ENCODE measurements at places on chromosomes 7 and 10.

- no peaks in the 10 kb centered on the region for H3K27me3 ChIP-seq
- H3K36me3 ChIP-seq = no peaks in the 10 kb centered on the region
- DNase-seq = peak; percentile 55
- H3K4me3 ChIP-seq = no peak overlapping the region
- H3K4me1 ChIP-seq = no peaks in the 10 kb centered on the region
- no peak overlapping the region for H3K27ac ChIP-seq
These were observed 572 bp upstream of the BHLHA15 start for GRCh38 chr7:98210513-98211220.

DNA sequence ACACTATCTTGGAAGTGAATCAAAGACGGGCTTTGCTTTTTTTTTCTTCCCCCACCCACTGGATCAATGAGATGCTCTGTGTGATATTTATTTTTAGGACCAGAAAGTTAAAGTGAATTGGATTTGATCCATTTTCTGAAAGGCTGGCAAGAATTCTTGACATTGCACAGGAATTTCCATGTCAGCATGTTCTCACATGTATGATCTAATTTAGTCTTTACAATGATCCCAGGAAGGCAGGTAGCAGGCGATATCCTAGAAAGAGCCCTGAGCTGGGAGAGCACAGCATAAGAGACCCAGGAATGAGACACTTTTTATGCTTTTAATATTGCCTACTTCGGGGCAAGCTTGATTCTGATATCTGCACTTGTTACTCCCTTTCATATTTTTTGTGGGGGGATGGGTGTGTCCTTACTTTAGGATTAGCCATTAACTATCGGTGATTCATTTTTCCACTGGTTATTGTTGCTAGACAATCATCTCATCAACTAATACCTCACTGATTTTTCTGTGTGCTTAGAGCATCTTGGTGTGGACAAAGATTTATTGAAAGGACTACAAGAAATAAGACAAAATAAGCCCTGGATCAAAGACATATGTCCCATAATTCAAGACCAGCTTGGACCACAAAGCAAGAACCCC is 58.1 kb downstream of the NRP1 start:
- H3K36me3 ChIP-seq = no peaks in the 10 kb centered on the region
- no peaks in the 10 kb centered on the region for H3K27me3 ChIP-seq
- no peak overlapping the region for H3K4me3 ChIP-seq
- H3K4me1 ChIP-seq = peaks cover 5% of the 10 kb centered on the region
- no peak for DNase-seq

GRCh38 chr7:1729773-1730172 is 59.7 kb downstream of the ELFN1 start:
- H3K36me3 ChIP-seq = no peaks in the 10 kb centered on the region
- H3K4me1 ChIP-seq = no peaks in the 10 kb centered on the region
- no peak for DNase-seq
- no peak overlapping the region for H3K27ac ChIP-seq
- no peaks in the 10 kb centered on the region for H3K27me3 ChIP-seq

DNA sequence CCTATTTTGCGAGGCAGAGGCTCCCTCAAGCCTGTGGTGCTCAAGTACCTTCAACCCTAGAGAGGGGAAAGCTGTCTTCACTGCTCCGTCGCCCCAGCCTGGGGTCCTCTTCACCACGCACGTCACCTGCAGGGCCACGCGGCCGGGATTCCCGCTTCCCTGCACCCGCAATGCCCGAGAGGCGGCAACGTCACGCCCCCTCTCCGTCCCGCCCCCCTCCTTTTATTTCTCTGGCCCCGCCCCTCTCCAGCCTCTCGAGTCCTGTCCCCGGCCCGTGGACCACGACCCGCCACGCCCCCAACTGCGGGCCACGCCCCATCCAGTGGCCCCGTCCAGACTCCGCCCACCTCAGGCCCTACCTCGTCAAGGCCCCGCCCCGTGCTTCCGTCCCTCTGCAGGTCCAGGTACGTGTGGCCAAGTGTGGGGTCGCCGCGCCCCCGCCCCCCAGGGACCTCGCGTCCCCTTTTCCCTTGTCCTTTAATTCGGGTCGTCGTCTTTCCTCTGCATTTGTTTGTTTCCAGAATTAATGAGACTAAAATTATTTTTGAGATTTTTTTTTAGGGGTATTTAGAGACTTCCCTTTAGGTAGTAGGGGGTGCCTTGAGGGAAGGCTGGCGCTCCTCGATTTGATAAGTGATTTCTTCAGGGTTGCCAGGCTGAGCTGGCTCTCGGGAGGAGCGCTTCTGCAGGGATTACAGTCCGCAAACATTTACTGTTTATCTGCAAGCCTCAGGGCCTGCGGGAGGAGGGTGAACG is 69.8 kb upstream of the BAIAP2L1 start:
- no peak overlapping the region for H3K27ac ChIP-seq
- DNase-seq = peak; percentile 86
- H3K4me1 ChIP-seq = no peaks in the 10 kb centered on the region
- no peaks in the 10 kb centered on the region for H3K27me3 ChIP-seq
- H3K4me3 ChIP-seq = no peak overlapping the region

GRCh38 chr7:122219253-122219865 is 75.3 kb upstream of the AASS start:
- DNase-seq = no peak
- H3K27me3 ChIP-seq = no peaks in the 10 kb centered on the region
- no peaks in the 10 kb centered on the region for H3K36me3 ChIP-seq
- H3K4me1 ChIP-seq = no peaks in the 10 kb centered on the region
- no peak overlapping the region for H3K27ac ChIP-seq
- H3K4me3 ChIP-seq = no peak overlapping the region

DNA sequence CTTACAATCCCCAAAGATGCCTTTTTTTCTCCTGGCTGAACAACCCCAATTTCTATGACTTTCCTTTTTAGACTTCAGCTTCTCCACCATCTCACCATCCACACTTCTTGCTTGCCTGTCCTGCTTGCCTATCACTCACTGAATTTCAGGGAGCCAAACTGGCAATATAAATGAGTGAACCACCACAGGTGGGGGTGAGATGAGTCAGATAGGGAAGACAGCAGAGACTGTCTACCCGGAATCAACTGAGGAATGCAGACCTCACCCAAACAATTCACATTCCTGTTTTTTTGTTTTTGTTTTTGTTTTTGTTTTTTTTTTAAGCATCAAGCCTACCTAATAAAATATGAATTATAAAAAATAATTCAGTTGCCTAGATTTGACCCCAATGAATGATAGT is 273.8 kb downstream of the NRG3 start:
- H3K4me1 ChIP-seq = no peaks in the 10 kb centered on the region
- DNase-seq = peak; percentile 76
- H3K27me3 ChIP-seq = no peaks in the 10 kb centered on the region
- H3K36me3 ChIP-seq = no peaks in the 10 kb centered on the region
- no peak overlapping the region for H3K4me3 ChIP-seq

- peaks cover 5% of the 10 kb centered on the region for H3K4me1 ChIP-seq
- DNase-seq = no peak
- no peak overlapping the region for H3K4me3 ChIP-seq
- H3K27ac ChIP-seq = no peak overlapping the region
These were observed 68.1 kb downstream of the ST7 start for GRCh38 chr7:117021366-117021765.

DNA sequence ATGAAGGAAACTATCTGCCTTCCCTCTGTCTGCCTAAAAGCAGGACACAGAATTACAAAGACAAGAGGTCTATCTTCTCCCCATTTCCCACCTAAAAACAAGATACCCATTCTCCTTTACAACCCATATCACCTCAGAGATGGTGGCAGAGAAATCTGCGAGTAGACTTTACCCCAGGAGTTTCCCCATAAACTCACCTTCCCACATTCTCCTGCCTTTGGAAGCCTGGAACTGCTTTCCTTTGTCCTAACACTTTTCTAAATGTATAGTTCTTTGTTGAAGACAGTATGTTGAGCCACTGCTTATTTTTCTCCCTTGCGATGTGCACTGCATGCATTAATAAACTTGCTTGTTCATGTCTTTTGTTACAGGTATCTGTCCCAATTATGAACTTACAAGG is 8.0 kb downstream of the SHTN1 start:
- no peak for DNase-seq
- no peaks in the 10 kb centered on the region for H3K36me3 ChIP-seq

DNA sequence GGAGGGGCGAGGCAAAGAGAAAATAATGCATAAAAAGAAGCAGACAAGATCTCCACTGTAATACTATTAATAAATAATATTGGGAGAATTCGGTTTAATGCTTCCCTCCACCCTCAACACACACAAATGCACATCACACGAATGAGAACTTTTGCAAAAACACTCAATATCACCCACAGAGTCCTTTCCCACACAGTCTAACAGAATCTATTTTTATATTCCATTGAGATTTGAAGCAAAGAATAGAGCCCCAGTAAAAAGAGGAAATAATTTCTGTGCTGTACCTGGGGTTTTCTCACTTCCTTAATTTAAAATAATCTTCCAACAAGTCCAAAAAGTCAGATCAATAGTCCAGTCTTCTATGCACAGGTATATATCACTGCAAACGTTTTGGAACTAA is 17.0 kb downstream of the PIK3AP1 start:
- no peak for DNase-seq
- H3K4me3 ChIP-seq = no peak overlapping the region
- H3K36me3 ChIP-seq = no peaks in the 10 kb centered on the region
- H3K27me3 ChIP-seq = no peaks in the 10 kb centered on the region
- no peak overlapping the region for H3K27ac ChIP-seq

GRCh38 chr10:21694631-21695030 is 160.6 kb downstream of the MLLT10 start:
- DNase-seq = no peak
- H3K4me3 ChIP-seq = no peak overlapping the region
- H3K27me3 ChIP-seq = no peaks in the 10 kb centered on the region
- no peak overlapping the region for H3K27ac ChIP-seq
- H3K4me1 ChIP-seq = no peaks in the 10 kb centered on the region
- no peaks in the 10 kb centered on the region for H3K36me3 ChIP-seq

DNA sequence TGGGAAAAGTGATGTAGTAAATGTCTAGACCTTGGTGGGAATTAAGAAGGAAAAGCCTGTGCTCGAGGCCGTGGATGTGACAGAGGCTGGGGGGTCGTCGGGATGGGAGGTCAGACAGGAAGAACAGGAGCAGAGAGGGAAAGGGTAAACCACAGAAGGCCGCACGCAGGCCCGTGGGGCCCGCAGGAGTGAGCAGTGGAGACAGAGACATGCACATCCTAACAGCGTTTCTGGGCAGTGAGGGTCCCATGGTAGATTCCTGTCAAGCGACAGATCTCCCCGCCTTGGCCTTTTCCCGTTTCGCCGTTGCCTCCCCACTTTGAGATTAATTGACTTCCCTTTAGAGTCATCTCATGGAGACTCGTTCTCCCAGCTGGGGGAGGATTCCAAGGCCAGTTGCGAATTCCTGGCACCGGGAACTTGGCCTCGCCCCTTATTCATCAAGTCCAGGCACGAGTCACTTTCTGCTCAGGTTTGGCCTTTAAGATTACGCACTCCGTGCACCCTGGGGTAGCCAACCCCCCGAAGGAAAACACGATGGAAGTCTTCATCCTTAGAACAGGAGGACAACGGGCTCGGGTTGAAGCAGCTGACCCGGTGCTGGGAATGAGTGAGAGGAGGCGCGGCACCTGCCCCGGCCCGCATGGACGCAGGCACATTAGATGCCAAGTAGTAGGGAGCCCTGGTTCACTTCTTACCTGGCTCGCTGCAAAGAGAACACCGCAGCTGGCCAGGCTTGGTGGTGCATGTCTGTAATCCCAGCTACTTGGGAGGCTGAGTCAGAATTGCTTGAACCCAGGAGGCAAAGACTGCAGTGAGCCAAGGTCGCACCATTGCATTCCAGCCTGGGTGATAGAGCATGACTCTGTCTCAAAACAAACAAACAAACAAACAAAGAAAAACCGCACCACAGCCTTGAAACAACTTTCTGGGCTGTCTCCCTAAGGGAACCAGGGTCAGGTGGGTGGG is 315.2 kb upstream of the SHH start:
- H3K27me3 ChIP-seq = no peaks in the 10 kb centered on the region
- no peaks in the 10 kb centered on the region for H3K36me3 ChIP-seq
- no peak overlapping the region for H3K27ac ChIP-seq
- H3K4me1 ChIP-seq = no peaks in the 10 kb centered on the region
- DNase-seq = peak; percentile 44

Data from mesendoderm (in vitro differentiated cells).